Smooth muscle cell of the umbilical artery (primary cell): ENCODE measurements at places on chromosomes 12 and 14. TPM values are rescaled to one million over a fixed set of nuclear protein-coding genes. Genes with fewer than 3 reads are reported as not detected.

Gene ASCL1
- not detected in 2 replicates for total RNA-seq

Gene CYP46A1
- total RNA-seq: 0.09 and 0.30 TPM in 2 replicates

Gene IFNG-AS1
- total RNA-seq: not detected in 2 replicates

Gene ITGA5
- 496 and 868 TPM in 2 replicates for total RNA-seq

Gene RTN1
- 7.5 and 15.4 TPM in 2 replicates for total RNA-seq

Gene NANOG
- not detected in 2 replicates for total RNA-seq

Gene SLC2A13
- 16.2 and 27.6 TPM in 2 replicates for total RNA-seq

Gene ADAM21
- 0.30 and 0.37 TPM in 2 replicates for total RNA-seq

Gene MFAP5
- 5.3 and 57.4 TPM in 2 replicates for total RNA-seq

Gene NEUROD4
- total RNA-seq: not detected in 2 replicates

Gene CIT
- total RNA-seq: 3.3 and 19.6 TPM in 2 replicates

Gene RNFT2
- total RNA-seq: 2.7 and 5.7 TPM in 2 replicates

Gene PROX2
- total RNA-seq: not detected in 2 replicates

Gene ETFBKMT
- total RNA-seq: 2.0 and 3.0 TPM in 2 replicates

Gene KIF21A
- total RNA-seq: 12.5 and 22.0 TPM in 2 replicates

Gene KRT6C
- total RNA-seq: not detected in 2 replicates

Gene RHOF
- total RNA-seq: 11.0 and 13.5 TPM in 2 replicates

Gene GLS2
- 0.18 TPM in 1 of 2 replicates, not detected in the other for total RNA-seq

Gene PTPRO
- 0.28 and 0.30 TPM in 2 replicates for total RNA-seq

Gene KIF26A
- total RNA-seq: 0.05 and 0.30 TPM in 2 replicates

Gene TBX3
- 42.5 and 71.8 TPM in 2 replicates for total RNA-seq

Gene LRIG3
- 9.4 and 41.0 TPM in 2 replicates for total RNA-seq

Gene VPS29
- total RNA-seq: 46.8 and 51.7 TPM in 2 replicates

Gene LMNTD1
- total RNA-seq: 0.51 TPM in 1 of 2 replicates, not detected in the other

Gene NOVA1
- under 0.01 and 0.65 TPM in 2 replicates for total RNA-seq

Gene NKX2-1
- total RNA-seq: not detected in 2 replicates

Gene TDRD9
- total RNA-seq: 0.30 and 0.60 TPM in 2 replicates

Gene GPD1
- not detected in 2 replicates for total RNA-seq

Gene OAS2
- total RNA-seq: 0.18 and 0.30 TPM in 2 replicates
